ENCODE measurements at places on chromosomes 2 and 18.

GRCh38 chr18:76345901-76346300 is 149.1 kb downstream of the ZNF516 start:
- no peak for DNase-seq

GRCh38 chr18:58067601-58068000 is 23.6 kb downstream of the NEDD4L start:
- no peak for DNase-seq

- DNase-seq, result no peak
These were observed 108.7 kb downstream of the ZBTB7C start for GRCh38 chr18:48300463-48300961.

- no peak for DNase-seq
These were observed 8.5 kb downstream of the ESPNL start for GRCh38 chr2:238108423-238109183.

DNA sequence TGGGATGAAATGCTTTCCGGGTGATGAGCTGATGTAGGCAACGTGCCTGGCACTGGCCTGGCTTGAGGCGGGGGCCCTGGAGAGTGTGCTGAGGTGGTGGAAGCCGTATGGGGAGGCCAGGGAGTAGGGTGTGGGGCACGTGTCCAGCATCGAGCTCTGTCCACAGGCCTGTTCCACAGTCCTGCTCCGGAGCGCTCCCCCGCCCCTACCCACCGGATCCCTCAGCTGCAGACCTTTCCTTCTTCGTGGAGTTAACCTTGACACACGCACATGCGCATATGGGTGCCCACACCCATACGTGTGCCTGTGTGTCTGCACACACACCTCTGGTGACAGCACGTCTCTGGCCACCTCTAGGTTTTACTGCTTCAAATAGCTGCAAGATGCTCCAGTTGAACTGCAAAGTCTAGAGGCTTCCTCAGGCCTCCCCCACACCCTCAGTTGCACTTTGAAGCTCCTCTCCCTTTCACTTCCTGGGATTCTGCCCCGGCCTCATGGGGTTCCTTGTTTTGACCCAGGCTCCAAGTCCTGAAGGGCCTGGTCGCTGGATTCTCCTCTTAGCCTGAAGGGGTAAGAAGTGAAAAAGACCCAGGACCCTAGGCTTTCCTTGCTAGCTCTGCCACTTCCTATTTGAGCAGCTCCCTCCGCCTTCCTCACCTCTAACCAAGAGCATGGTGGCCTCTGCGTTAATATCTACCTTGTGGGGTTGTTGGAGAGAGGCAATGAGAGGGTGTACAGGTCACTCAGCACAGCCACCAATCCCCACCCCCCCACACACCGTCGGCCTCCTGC is 49.5 kb downstream of the INHBB start:
- DNase-seq, result no peak

GRCh38 chr2:128236491-128237035 is 82.1 kb downstream of the HS6ST1 start:
- DNase-seq, result no peak

DNA sequence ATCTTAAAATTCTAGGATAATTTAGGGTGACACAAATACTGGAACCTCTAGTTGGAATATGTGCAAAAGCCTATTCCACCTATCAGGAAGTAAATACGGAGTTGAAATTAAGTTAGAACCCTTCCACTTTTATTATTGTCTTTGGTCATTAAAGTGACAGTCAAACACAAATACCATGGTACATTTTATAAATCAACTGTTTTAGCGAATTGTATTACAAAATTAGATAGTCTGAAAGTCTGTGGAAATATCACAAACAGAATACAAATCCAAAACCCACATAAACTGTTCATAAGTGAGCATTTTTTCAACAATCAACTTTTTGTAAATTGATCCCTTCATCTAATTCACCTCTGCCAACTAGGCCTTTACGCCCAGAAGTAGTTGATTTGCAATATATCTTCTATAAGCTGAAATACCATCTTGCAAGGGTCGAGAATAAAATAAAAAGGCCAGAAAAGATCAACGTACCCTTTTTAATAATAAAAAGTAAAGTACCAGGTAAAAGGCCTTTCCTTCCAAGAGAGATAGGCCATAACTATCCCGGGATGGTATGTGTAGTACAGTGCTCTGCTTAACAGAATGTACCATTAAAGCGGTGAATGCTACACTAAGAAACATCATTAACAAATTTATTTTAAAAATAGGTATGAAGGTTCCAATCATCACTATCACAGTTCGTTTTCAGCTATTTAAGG is 1.3 kb downstream of the USP34 start:
- DNase-seq, result no peak

- DNase-seq, result no peak
These were observed 79.8 kb upstream of the SPATS2L start for GRCh38 chr2:200226451-200227426.

GRCh38 chr18:30687501-30687900 is 355.0 kb downstream of the DSC3 start:
- no peak for DNase-seq

DNA sequence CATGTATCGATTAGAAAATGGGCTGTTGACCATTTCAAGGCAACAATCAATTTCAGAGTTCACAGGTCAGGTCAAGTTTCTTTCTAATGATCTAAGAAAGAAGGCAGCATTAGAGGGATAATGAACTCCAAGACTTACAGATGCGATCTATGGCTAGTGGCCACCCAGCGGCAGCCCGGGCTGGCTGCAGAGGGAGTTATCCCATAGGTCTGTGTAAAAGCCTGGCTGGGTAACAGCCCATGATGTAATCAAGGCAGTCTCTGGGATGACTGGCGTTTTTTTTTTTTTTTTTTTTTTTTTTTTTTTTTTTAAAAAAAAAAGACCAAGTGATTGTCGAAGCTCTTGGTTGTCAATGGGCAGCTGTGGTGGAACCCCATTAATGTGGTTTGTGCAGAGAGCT is 171.1 kb upstream of the SKOR2 start:
- DNase-seq, result no peak

- no peak for DNase-seq
These were observed 69.2 kb downstream of the NABP1 start for GRCh38 chr2:191747170-191747530.

- DNase-seq, result no peak
These were observed 2.8 kb downstream of the GULP1 start for GRCh38 chr2:188294352-188294926.

DNA sequence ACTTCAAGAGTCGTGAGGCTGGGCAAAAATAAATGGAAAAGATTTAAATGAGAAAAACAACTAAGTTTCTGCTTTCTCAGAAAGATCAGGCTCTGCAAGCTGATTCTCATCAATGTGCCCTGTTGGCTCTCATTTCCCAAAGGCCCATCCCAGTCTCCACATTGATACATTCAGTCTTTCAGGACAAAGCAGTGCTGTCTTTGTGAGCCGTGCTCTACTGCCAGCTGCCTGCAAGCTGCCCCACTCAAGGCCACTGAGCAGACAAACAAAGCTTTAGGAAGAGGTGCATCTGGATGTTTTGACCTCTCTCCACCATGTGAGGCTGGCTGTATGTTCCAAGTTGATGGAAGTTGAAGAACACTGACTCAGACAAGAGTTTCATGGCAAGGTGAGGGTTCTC is 48.8 kb downstream of the FSHR start:
- DNase-seq, result no peak

- no peak for DNase-seq
These were observed 78.5 kb downstream of the UGGT1 start for GRCh38 chr2:128169497-128169896.

GRCh38 chr18:56727399-56727798 is 76.2 kb downstream of the WDR7 start:
- DNase-seq, result no peak

- no peak for DNase-seq
These were observed 23.0 kb downstream of the CD302 start for GRCh38 chr2:159775021-159775420.

- DNase-seq, result no peak
These were observed 11.5 kb downstream of the ASAP2 start for GRCh38 chr2:9217838-9218770.

GRCh38 chr2:201191132-201191875 is 8.4 kb downstream of the CASP10 start:
- DNase-seq, result no peak

- no peak for DNase-seq
These were observed 45.3 kb downstream of the SCTR start for GRCh38 chr2:119478978-119479295.

DNA sequence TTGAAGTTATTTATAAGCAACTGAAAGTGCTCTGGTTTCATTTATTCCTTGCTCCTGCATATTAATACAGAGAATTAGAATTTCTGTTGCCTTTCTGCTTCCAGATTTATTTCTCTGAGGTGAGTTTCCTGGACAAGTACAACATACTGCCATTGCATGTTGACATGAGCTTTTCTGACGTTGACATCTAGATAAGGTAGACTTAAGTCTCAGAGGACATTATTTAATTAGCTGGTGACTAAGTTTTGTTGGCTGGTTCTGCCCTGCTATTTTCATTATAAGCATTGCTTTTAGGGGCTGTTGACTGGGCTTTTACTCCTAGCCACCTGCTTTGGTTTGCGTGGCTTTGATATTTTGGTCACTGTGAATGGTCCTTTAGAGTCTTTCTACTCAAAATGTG is 282.9 kb upstream of the SPRED2 start:
- no peak for DNase-seq

DNA sequence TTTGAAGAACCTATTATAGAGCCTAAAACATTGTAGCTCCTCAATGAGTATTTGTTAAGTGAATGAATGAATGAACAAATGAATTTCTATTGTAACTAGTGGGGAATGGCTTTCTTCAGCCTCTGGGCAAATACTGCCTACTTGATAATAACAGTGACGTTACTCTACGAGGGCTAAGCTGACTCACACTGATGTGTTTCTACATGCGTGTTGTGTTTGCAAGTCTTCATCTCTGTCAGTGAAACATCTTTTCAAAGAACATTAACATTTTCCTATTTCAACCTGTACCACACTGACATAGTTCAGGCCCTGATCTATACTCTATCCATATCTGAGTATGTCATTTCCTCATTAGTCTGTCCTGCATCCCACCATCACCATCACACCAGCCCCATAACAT is 319.9 kb upstream of the ACVR2A start:
- DNase-seq, result no peak

DNA sequence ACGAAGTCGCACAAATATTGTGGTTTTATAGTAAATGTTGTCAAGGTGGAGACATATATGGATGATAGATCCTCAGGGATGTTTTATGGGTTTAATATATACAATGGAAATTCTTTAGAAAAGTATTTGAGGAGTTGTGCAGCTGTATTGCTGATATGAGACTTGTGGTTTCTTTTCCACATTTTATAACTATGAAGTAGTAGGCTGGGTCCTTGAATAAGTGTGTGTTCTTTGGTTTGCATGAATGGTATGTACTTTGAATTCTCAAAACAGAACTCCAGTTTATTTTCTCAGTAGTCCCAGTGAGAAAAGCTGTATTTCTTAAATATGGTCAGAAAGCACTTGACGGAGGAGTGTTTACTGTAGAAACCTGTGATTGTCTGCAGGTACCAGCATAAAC is 42.4 kb downstream of the PLCL1 start:
- DNase-seq, result no peak

- no peak for DNase-seq
These were observed at the start of gene KCNF1 for GRCh38 chr2:10911291-10912075. Gene KCNF1, plus strand, starts transcription at chr2:10911934. Its CDS starts 493 bp downstream, at chr2:10912427.

DNA sequence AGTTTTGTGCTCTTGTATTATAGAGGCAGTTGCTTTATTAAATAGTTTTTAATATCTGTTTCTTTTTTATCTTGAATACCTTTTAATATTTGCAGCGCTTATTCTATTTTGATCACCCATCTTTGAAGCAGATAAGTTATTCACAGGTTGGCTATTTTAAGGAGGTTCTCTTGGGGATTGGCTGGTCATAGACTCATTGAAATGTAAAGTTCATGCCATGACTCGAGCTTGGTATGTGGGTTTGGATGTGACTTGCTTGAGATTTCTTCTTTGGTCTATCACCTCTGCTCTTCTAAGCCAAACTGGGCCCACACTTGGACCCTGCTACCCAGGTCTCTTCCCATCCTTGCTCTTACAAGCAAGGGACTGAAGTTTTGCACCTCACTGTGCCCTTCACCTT is 33.6 kb downstream of the FARP2 start:
- DNase-seq, result no peak

DNA sequence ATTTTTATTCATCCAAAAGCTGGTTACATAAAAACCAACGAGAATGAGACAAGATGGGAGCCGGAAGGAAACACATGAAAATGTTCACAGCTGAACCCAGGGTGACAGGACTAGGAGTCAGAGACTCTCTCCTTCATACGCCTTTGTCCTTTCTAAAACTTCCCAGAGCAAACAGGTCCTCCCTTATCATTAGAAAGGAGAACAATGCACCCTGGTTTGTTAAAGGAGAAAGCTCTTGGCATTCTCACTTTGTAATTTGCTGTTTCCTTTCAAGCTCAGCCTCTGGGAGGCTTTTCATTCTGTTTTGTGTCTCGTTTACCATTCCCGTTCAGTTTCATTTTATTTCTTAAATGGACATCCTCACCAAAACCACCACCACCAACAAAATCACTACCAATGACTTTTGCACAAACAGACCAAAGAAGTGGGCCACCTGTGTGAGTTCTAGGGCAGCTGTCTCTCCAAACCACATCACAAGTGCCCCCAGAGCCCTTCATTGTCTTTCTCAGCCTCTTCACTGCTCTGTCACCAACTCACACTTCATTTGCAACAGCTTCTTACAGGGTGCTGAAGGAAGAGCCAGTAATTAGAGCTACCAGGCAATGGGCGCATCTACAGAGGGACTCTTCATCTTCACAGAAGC is 105.3 kb downstream of the HDAC4 start:
- no peak for DNase-seq

- DNase-seq, result no peak
These were observed 459.7 kb downstream of the CDH2 start for GRCh38 chr18:27717250-27717649.

DNA sequence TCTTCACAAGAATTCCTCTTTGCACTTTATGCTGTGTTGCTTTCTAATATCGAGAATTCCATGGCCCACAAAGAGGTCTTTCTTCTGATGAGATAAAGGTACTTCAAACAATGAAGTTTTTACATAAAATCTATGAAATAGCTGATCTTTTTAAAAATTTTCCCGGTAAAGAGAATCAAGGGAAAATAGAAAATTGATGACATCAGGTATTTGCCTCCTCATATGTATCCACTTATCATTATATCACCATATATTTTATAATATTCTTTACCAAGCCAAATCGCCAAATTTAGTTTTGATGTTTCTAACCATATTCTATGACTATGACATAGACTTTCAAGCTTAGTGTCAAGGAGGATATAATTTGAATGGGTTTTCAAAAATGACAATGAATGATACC is 139.8 kb downstream of the CHST9 start:
- no peak for DNase-seq

Data from stimulated activated CD8-positive, alpha-beta memory T cell treated with anti-CD3 and anti-CD28 coated beads, Interleukin-4, amount 100 ng/mL, for 4 hours (primary cell).